ENCODE measurements at places on chromosomes 5 and 9.

GRCh38 chr9:135281791-135282737, 194.6 kb downstream of the OLFM1 start:
- DNase-seq = peak; percentile 71

- no peak for DNase-seq
Measured at GRCh38 chr9:107112707-107113243, 170.3 kb upstream of the RAD23B start.

- DNase-seq = no peak
Measured at GRCh38 chr5:116289276-116289675, 204.5 kb downstream of the COMMD10 start.

- DNase-seq = no peak
Measured at GRCh38 chr5:131765261-131765660, 31.6 kb downstream of the FNIP1 start.

GRCh38 chr5:104539618-104540350, 977.2 kb upstream of the NUDT12 start:
- no peak for DNase-seq

- no peak for DNase-seq
Measured at GRCh38 chr9:81125446-81126092, 563.8 kb downstream of the TLE1 start.

DNA sequence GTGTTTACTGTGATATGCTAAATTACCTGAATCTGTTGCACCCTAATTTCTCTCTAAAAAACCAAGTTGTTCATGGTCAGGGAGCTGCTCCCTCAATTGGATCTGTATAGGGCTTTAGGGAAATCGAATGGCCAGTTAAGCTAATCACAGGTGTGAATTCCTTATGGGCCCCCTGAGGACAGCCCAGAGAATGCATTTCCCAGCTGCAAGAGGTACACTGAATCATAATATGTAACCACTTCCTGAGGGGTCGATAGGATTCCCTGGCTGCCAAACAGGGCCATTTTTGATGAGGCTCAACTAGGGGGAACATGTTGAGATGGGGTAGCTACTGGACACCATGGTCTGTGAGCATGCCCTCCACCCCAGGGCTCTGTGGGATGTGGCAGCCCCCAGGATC, 478.6 kb downstream of the CCDC171 start:
- DNase-seq = no peak

DNA sequence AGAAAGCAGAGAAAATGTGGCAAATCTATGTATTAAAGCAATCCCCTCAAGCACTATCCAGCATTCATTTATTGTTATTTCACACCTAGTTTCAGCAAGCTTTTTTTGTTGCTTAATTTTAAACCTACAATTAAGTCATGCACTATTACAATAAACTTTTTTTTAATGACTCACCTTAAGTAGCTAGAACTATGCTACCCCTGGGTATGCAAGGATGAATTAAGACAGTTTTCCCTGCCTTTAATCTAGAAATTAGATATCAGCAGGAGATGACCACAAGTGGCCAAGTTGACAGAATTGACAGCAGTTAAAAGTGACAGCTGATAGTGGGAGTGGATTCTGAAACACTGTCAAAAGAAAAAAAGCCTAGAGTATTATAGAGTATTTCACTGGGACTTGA, 20.0 kb downstream of the ITGA1 start:
- DNase-seq = no peak

DNA sequence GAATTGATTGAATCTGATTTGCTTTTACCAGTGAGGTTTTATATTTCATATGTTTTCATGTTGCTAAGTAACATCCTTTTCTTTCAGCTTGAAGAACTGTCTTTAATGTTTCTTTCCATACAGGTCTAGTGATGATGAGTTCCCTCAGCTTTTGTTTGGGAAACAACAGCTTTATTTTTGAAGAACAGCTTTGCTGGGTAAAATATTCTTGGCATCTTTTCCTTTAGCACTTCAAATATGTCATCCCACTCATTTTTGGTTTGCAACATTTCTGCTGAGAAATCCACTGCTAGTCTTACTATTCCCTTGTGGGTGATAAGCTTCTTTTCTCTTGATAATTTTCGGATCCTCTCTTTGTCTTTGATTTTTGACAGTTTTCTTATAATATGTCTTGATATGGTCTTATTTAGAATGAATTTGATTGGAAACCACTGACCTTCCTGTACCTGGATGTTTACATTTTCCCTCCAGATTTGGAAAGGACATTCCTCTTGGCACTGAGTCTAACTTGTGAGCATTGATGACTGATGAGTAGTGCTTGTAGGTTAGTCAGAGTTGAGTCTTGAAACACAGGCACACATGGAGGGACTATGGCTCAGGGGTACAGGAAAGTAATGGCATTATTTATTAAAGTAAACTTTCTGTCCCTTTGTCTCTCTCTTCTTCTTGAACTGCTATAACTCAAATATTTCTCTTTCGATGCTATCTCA, 220.3 kb downstream of the SPATA31D1 start:
- no peak for DNase-seq

GRCh38 chr5:149280124-149280523, 8.5 kb downstream of the AFAP1L1 start:
- no peak for DNase-seq

DNA sequence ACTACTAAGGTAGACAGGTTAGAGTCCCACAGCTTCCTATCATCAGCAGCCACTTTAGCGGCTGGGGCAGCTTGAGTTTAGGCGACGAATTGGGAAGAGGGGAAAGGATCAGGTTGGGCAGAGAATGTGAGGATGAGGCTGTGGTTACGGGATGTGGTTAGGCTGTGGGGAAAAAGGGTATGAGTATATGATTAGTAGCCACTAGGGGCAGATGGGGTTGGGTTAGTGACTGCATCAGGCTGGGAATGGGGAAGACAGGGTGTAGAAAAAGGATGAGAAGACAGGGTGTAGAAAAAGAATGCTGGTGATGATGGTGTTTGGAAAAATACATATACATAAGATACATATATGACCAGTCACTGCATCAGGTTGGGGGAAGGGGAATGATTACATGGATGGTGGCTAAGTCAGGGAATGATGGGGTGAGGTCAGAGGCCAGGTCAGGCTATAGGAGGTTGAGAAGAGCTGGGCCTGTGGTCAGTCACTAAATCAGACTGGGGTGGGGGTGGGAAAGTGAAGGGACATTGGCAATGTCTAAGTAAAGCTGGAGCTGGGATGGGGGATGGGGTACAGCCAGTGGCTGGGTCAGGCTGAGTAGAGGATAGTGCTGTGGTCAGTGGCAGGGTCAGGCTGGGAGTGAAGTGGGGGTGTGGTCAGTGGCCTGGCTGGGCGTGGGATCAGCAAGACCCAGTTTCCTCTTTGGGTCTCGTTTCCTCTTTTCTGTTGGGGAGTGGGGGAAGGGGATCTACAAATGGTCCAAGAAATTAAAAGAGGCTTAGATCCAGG, 2.1 kb downstream of the TLN1 start:
- DNase-seq = peak; percentile 82

DNA sequence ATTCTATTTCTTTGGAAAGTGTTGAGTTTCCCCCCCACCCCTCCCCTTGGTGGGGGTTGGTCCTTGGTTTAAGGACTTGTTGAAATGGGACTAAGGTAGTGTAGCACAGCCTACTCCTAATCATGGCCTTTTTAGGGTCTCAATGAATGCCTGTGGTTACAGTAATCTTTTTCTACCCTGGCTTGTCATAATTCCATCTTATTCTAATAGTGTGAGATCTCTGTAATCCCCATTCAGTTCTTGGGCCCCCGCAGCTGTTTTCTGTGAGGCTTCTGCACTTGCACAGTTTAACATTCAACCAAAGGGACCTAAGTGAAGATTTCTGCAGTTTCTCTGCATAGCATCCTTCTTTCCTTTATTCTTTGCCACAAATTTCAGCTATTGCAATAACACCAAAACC, 30.7 kb downstream of the TNFSF15 start:
- no peak for DNase-seq

DNA sequence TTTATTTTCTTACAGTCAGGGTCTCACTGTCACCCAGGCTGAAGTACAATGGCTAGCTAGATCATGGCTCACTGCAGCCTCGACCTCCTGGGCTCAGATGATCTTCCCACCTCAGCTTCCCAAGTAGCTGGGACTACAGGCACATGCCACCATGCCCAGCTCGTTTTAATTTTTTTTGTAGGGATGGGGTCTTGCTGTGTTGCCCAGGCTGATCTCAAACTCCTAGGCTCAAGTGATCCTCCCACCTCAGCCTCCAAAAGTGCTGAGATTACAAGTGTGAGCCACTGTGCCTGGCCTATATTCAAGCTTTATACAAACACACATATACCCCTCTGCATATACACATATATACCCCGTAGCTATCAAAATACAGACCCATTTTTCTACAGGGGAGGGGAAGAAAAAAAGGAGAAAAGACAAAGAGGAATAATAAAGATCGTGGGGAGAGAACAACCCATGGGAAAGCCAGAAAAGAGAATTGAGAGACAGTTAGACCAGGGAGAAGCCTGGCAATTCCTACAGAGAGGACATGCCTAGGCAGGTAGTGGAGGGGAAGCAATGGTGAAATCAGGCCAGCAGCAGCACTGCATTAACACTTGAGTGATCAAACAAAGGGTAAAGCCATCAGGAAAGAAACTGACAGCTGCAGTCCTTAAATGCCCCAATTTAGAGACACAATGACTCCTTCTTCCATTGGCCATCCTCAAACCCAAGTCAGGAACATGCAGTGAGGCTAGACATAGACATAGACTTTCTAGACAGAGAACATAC, 102.7 kb downstream of the EFNA5 start:
- no peak for DNase-seq

- no peak for DNase-seq
Measured at GRCh38 chr5:171270136-171270535, 38.9 kb upstream of the TLX3 start.

DNA sequence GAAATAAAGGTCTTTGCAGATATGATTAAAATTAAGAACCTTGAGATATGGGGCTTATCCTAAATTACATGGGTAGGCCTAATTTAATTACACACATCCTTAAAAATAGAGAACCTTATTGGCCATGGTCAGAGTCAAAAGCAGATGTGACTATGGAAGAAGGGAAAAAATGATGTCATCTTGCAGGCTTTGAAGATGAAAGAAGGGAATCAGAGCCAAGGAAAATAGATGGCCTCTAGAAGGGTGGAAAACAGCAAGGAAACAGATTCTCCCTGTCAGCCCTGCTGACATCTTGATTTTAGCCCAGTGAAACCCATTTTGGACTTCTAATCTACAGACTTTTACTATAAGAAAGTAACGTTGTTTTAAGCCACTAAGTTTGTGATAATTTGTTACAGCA, 37.6 kb upstream of the KCNN2 start:
- no peak for DNase-seq

DNA sequence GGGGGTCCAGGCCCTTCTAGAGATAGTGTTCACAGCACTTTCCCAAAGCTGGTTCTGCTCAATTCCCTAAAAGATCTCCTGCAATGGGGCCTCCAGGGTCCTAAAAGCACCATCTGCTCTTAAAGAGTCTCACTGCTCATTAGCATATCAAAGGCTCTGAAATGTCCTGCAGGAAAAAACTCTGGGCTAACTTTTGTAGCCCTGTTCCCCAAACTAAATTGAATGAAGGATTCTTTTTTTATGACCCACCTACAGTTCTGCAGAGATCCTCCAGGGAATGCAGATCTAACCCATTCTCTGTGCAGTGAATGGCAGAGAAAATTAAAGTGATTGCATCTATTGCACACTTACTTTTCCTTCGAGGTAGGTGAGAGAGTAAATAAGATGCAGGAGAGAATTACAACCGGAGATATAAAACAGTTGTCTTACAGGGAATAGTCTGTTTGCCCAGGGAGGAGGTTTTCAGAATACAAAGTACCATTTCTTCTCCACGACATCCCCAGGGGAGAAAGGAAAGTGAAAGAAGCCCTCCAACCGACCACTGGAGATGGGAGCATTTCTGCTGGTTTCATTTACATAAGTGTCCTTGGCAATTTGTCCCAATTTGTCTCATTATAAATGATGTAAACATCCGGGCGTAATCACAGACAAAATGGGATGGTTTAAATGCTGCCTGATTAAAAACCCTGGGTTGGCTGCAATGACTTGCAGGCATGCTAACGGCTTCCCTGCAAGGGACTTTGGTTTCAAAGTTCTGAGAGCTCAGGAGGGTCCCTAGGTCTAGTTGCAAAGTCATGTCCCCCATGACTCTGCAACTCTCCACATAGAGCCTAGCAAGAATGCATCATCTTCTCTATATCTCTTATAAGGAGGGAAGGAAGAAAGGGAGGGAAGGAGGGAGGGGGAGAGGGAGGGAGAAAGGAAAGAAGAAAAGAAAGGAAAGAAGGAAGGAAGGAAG, 114.0 kb downstream of the KCNIP1 start:
- no peak for DNase-seq

DNA sequence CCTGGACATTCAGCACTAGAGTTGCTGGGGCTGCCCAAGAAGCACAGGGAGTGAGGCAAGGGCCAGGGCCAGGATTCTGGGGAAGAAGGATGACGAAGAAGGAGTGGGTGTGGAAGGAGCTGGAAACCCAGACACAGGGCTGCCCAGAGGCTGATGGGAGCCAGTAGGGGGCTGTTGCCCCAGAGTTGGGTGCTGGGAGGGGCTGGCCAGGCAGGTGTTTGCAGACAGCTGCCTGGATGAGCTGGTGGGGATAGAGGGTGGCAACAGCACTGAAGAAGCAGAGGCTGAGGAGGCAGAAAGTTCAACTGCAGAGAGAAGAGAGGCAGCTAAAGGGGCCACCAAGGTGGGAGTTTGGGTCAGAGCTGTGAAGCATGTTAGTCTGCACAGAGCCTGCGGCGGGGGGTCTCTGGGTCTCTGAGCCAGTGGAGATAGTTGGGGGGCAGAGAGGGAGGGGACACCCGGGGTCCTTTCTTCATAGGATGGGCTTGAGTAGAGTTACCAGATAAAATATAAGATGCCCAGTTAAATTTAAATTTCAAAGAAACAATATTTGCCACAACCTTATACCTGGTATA, 2.5 kb upstream of the AQP7 start:
- DNase-seq = no peak

DNA sequence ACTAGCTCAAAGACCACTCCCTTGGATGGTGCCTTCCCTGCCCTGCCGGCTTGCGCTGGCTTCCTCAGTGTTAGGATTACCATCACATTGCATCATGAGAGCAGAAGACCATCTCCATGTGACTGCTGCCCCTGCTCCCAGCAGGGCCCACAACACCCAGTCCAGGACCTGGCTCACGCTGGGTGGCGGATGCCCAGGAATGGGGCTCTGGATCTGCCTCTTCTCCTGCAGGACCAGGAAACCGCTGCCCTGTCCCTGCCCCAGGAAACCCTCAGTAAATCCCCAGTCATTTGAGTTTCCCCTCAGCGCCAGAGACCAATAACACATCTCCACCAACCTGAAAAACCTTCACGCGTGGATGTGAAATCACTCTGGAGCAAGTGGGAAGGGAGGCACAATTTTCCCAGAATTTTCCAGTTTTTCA, 3.3 kb upstream of the RNF44 start:
- no peak for DNase-seq

Data from Ammon's horn (tissue), 1 donor.